ENCODE measurements at places on chromosomes 6 and 20.

GRCh38 chr20:49948809-49949507 lies 12.8 kb downstream of the RNF114 start:
- no peak for DNase-seq

DNA sequence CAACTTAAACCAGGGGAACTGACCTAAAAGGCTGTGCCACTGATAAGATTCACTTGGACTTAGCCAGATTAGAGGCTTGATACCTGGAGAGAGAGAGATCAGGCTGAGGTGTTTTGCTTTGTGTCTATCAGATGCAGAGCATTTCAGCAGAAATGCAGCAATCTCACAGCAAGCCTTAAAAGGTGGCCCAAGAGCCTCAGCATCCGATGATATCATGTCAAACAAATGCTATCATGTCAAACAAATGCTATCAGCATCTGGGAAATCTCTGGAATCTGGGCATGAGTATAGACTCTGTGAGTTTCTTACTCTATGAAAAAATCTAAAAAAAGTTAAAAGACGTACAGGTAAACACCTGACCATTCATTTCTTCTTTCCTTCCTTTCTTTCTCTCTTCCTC lies 718.9 kb downstream of the EYS start:
- DNase-seq = no peak

- no peak for DNase-seq
Measured at GRCh38 chr6:151757506-151757955, 50.0 kb upstream of the ESR1 start.

- DNase-seq = no peak
Measured at GRCh38 chr6:1296542-1296941, 15.4 kb upstream of the FOXQ1 start.

GRCh38 chr6:156474507-156475120 lies 302.6 kb upstream of the ARID1B start:
- no peak for DNase-seq

GRCh38 chr6:77292564-77293546 lies 170.4 kb downstream of the HTR1B start:
- DNase-seq = no peak

DNA sequence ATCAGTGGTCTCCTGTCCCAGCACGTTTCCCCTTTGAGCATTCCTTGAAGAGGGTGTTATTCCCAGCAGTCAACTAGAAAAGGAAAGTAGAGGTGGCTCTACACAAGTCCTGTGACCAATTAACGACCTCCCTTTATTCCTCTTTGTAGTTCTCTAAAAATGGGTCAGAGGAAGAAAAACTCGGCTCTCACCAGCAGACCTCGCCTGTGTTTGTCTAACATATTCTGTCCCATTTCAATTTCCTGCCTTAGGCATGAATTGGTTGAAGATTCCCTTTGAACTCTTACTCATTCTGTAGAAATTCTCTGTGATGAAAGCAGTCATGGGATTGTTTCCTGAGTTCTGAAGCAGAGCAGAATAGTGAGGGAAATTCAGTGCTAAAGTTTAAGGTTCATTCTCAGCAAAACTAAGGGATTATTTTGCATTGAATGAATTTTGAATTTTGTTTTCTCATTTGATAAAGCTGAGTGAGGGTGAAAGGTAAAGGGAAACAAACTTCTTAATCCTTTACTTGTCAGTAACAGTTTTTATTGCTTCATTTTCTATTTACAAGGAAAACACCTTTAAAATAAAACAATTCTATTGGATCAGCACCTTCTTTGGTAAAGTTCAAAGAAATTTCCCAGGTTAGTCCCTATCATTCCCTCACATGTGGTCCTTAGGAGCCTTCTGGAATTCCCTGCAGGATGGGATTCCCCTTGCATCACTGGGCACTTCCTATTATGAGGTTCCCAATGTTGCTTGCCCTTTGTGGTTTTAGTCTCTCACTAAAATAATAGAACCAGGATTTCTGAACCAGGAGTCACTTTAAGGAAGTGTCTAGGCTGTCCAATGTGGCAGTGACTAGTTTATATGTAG lies 105.8 kb downstream of the SLX4IP start:
- DNase-seq = no peak

GRCh38 chr6:41730531-41731436 lies 4.6 kb downstream of the TFEB start:
- no peak for DNase-seq

DNA sequence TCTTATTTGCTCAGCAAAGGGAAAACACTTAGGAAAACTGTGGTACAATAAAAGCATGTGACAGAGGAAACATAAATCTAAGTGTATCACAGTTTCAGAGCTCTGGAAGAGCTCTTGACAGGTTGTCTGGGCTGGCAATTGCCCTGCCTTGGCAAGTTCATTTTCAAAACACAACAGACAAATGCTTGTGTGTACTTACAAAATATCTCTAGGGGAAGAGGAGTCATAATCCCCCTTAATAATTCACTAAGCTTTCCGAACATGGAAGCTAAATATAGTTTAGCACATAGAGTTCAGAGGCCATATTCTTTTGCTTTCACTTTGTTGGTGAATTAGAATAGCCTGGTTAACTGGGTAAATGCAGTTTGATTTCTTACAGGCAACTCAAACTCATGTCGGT lies 211.6 kb upstream of the THEMIS start:
- DNase-seq = no peak

- no peak for DNase-seq
Measured at GRCh38 chr20:56433880-56434255, 21.8 kb downstream of the CASS4 start.

- no peak for DNase-seq
Measured at GRCh38 chr6:13733178-13733887, 21.7 kb upstream of the RANBP9 start.

DNA sequence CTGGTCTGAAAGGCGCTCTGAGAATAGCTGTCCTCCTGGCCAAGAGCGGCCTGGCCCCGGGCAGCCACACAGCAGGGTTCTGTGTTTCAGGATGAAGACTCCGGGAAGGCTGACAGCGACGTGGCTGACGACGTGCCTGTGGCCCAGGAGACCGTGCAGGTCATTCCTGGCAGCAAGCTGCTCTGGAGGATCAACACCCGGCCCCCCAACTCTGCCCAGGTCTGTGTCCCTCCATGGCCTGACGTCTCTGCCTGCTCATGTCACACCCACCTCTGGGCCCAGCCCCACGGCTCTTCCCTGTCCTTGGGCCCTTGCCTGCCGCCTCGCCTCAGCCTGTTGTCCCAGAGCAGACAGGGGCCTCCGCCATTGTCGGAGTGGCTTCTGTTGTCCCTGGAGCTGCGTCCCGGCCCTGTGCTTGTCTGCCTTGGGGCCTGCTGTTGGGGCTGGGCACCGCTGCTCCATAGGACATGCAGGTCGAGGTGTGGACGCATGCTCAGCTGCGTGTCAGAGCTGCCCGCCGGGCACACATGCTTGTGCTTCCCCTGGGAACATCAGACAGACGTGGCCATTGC lies 16.2 kb upstream of the ADRM1 start:
- DNase-seq = no peak

GRCh38 chr6:50185006-50185405 lies 135.3 kb upstream of the DEFB112 start:
- DNase-seq = no peak

GRCh38 chr6:109257494-109257893 lies 124.8 kb downstream of the CD164 start:
- DNase-seq = no peak

DNA sequence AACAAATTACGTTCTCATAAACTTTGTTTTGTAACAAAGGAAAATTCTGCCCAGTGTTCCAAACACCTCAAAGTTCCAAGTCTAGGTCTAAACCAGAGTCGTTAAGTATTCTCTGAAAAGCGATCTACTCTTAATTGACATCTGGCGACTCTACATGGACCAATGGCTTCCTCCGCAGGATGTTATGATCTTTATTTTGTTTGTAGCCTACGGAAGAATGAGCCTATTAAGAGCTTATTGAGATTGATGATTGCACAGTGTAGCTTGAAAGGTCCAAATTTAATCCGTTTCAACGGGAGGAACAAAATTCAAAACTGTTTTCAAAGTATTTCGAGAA lies 61.1 kb downstream of the FAM217A start:
- no peak for DNase-seq

DNA sequence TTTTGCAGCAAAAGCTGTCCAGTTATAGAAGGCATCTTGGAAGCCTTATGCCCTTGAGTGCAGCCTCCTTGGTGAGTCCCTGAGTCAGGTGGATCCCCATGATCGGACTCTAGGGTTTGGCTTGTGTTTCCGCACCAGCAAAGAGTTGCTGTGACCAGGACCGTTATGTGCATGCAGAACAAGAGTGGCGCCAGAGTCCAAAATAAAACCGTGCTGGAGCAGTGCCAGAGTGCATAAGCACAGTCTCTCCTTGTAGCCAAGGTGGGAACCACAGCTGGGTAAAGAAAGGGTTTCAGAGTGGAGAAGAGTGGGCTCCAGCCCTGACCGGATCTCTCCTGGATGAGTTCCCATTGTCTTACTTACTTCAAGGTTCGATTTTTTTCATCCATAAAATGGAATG lies 58.6 kb downstream of the FOXA2 start:
- no peak for DNase-seq

DNA sequence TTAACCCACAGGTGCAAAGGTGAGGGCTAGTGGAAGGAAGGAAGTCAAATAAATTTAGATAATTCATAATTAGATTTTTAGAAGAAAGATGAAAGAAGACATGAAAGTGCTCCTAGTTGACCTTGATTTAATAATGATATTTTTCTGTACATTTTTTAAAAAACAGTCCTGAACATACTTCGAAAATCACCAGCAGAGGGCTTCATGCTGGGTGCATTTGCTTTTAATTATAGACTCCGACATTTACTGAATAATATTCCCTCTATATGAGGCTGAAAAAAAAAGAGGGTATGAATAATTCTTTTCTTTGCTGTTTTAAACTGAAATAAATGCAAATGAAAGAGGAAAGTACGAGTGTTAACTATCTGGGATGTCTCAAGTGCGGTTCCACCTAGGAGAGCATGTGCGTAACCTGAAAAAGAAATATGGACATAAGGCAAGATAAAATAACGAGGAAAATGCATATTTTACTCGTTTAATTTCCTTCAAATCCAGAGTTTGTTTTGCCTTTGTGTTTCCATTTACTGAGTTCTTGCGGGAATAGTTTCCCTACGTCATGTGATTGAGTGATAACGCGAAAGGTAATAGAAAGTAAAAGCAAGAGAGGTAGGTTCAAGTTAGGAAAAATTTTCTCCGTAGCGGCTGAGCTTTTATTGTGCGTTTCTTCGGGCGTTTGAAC lies 3.1 kb upstream of the TFAP2B start:
- no peak for DNase-seq

DNA sequence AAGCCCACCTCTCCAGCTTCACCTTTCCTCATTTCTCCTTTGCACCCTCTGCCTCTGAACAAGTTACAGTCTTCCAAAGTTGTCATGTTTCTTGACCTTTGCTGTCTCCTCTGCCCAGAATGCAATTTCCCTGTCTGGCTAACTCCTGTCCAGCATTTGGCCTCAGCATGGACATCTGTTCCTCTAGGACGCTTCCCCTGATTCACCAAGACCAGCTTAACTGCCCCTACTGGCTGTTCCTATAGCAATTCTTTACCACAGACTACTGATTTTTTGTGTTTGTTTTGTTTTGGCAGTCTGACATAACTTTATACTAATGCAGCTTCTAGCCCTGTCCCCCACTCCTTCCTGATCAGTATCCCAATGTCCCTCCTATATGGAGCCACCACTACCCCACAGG lies 13.4 kb downstream of the GNL1 start:
- DNase-seq = no peak

- DNase-seq = no peak
Measured at GRCh38 chr6:14787250-14787649, 458.6 kb upstream of the JARID2 start.

Data from stimulated activated CD4-positive, alpha-beta T cell treated with anti-CD3 and anti-CD28 coated beads, TNF-alpha, amount 100 ng/mL, for 4 hours (primary cell).